NCI-H774 (cell line): ENCODE measurements at places on chromosomes 5 and 9.

GRCh38 chr9:19924080-19924479 lies 135.2 kb upstream of the SLC24A2 start:
- DNase-seq, result no peak

- no peak for DNase-seq
Observed at GRCh38 chr9:70045452-70045851, 1.8 kb downstream of the MAMDC2 start.

DNA sequence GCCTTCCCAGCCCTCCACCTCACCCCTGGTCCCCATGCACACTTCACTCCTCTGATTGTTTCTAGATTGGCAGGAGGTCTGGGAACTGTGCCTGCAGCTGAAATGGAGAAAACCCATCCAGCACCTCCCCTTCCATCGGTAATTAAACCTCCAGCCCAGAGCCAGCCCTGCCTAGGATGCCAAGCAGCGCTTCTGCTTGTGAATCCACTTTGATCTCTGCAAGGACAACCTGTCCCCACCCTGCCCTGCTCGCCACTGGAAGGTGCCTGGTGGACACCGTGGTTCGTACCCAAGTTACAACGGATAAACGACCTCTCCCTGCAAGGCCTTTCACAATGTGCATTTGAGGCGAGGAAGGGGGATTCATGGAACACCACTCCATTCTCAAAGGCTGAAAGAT lies 50.6 kb downstream of the IRX2 start:
- no peak for DNase-seq

GRCh38 chr5:111116550-111116949 lies 24.4 kb downstream of the WDR36 start:
- DNase-seq, result no peak

- DNase-seq, result no peak
Observed at GRCh38 chr9:83220730-83221129, 157.8 kb upstream of the RASEF start.

- no peak for DNase-seq
Observed at GRCh38 chr5:81575924-81576323, 175.0 kb downstream of the SSBP2 start.

- no peak for DNase-seq
Observed at GRCh38 chr5:157546456-157547100, 29.0 kb downstream of the ADAM19 start.

DNA sequence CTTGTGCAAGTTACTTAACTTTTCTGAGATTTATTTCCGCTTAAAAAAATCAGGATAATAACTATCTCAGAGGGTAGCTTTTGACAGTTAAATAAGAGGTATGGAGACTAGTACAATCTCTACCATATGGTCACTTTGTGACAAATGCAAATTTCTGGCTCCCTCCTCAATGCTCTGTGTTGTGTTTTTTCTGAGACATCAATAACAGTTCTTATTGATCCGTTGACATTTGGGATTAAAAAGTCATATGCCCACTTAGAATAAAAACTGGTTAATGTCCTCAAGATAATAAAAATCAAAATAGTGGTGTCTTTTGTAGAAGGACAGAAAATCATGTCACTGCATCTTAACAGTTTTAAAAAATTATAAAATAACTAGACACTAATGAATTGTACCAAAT lies 24.7 kb upstream of the LNPEP start:
- DNase-seq, result no peak

DNA sequence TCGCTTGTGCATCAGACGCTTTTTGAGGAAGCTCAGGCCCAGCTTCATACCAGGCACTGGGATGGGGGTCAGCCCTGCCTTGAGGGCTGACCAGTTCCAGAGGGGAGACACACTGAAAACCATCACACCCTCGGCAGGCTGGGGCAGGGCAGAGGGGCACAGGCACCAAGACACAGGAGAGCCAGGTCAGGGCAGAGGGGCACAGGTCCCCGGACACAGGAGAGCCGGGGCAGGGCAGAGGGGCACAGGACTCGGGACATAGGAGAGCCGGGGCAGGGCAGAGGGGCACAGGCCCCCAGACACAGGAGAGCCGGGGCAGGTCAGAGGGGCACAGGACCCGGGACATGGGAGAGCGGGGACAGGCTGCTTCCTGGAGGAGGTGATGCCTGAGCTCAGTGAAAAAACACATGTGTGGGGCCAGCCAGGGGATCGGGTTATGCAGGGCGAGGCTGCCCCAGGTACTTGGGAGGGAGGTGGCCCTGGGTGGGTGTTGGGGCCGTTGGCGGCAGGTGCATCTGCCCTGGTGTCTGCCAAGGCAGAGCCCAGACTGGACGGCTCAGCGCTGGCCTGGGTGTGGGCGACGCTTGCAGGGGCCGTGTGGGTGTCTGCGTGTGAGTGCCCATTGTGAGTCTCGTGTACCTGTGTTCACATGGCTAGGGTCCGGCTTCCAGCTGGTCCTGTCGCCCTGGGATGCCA lies 15.1 kb upstream of the SLC2A6 start:
- DNase-seq, result no peak

- peak; percentile 60 for DNase-seq
Observed at GRCh38 chr5:3187771-3188425, 407.7 kb upstream of the IRX1 start.

DNA sequence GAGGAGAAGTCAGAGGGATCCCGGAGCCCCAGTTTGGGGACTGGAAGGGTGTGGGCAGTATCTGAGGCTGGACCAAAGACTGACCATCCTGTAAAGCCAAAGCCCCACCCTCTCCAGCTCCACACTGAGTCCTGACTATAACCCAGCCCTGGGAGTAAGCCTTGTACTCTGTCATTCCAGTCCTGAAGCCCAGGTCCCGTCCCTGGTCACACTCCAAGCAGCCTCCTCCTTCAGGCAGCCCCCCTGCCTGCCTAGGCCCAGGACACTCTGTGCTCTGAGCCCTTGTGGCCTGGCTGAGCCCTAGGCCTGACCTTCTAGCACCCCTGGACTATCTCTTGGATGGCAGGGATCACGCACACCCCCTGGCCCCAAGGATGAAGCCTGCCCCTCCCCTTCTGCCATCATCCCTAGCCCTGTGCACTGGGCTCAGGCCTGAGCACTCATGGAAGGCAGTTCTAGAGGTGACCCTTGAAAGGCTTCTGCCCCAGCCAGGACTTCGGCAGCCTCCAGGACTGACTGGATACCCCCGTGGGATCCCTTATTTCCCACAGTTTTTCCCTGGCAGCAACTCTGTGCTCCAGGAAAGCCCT lies 28.0 kb upstream of the ENHO start:
- no peak for DNase-seq

DNA sequence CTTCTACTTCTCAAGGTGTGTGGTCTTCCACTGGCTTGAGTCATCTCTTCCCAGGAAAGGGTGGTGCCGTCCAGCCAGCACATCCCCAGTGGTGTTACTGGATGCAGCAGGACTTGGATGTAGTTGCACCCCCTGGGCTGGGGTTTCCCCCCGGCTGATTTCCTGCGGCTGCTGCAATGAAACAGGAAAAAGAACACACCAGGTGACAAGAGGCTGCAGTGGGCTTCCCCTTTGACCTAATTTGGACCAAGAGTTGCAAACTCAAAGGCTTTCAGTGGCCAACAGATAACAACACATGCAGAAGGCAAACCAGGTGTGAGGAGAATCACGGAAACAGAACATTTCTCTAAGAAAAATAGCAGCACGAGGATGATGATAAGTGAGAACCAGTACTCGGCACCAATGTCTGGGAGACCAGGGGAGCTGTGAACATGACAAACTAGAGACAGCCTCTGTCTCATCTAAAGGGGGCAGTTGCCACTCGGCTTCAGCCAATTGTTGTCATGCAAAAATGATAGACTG lies 83.7 kb downstream of the PDE6A start:
- no peak for DNase-seq

- no peak for DNase-seq
Observed at GRCh38 chr9:129889941-129890717, 54.9 kb downstream of the USP20 start.

DNA sequence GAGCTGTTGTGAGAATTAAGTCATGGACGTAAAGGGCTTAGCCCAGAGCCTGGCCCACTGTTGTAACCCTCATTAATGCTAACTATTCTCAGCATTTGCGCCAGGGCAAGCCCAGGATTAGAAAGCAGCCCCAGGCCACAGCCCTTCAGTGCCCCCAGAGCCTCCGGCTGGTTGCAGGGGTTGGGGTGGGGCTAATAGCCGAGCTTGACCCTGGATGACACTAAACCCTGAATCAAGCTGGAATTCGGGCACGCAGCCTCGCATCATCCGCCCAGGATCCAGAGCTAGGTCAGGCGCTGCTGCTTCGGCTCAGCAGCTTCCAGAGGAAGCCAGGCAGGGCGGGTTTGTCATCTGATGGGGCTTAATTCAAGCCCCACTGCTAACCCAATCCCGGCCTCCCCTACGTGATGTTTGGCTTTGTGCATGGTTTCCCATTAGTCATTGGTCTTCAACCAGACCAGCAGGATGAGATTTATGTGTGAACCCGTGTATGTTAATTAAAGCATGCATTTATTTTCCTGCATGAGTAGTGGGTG lies 1.2 kb upstream of the MEGF9 start:
- no peak for DNase-seq

GRCh38 chr5:176652136-176652535 lies 4.9 kb downstream of the TSPAN17 start:
- DNase-seq, result no peak

GRCh38 chr9:111804636-111805035 lies 9.9 kb upstream of the SHOC1 start:
- DNase-seq, result no peak

- DNase-seq, result no peak
Observed at GRCh38 chr5:61667525-61668218, 335.6 kb downstream of the ZSWIM6 start.

DNA sequence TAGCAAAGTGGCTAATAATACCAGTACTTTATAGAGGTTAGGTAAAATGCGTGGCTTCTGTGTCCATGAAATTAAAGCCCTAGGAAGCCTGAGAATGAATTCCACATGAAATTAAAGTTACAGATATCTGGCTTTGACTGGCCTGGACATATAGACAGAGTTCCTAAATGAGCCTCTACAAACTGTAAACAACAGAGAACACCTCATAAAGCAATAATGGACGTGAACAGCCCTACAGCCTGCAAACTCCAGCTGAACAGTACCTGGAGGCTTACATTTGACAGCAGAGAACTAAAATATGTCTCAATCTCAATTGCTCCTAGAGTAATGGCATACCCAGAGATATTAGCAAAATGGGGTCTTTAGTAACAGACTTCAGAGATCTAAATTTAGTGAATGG lies 28.7 kb downstream of the GOLPH3 start:
- no peak for DNase-seq

DNA sequence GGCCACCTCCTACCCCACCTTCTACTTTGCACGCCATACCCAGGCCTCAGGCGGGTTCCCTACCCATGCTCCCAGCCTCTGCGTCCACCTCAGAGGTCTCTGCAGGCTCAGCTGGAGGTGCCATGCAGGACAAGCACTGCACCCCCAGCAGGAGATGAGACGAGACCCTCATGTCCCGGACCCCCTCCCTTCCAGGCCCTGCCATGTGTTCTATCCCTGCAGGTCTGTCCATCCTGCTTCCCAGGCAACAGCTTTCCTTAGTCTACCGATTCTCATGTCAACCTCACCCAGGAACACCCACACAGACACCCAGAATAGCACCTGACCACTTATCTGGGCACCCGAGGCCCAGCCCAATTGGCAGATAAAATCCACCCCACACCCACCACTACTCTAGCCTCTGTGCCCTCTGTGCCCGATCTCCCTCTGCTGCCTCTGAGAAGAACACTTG lies 52.1 kb downstream of the SEMA4D start:
- no peak for DNase-seq

GRCh38 chr5:2129568-2130272 lies 247.0 kb upstream of the IRX4 start:
- DNase-seq, result no peak

DNA sequence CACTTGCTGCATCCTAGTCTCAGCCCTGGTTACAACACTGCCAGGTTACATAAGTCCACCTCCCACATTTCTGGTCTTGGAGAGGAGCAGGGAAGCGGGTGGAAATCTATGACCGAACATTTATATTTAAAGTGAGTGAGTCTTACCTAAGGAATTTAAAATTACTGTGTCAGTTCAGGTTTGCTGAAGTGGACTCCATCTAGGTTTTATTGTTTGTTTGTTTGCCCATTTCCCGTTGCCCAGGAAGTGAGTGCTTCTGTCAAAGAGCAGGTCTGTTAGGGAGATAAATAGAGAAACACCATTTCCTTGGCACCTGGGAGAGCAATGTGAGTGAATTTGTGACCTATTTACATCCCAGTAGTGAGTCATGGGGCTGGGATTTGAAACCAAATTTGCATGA lies 179.5 kb downstream of the KIF4B start:
- DNase-seq, result peak; percentile 69

GRCh38 chr9:103296189-103296588 lies 301.1 kb downstream of the CYLC2 start:
- no peak for DNase-seq

GRCh38 chr5:78495800-78496199 lies 135.4 kb downstream of the SCAMP1 start:
- DNase-seq, result no peak

GRCh38 chr5:74502479-74502950 lies 138.0 kb downstream of the ENC1 start:
- no peak for DNase-seq

DNA sequence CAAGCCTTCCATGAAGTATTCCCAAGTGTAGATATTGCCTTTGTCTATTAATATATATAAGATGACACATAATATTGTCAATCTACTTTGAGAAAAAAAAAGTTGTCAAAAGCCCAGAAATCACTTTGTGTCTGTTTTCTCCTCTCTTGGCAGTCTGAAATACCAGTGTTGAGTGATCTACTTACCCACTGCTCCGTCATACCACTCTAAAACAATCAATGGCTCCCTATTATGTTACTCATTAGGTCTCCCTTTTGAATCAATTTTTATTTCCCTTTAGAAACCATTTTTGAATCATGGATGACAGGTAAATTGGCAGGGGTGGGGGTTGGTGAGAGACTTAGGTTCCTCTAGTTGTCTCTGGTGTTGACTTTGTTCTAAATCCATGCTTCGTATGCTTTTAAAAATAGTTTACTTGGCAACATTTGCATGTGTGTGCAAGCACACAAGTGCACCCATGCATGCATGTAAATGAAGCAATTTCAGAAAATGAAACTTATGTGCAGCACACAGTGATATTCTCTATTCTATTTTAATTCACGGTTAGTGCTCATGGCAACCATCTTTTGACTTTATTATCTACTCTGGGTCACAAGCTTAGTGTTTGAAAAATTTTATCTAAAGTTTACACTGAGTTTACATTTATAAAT lies 378.9 kb downstream of the RAB3C start:
- no peak for DNase-seq

DNA sequence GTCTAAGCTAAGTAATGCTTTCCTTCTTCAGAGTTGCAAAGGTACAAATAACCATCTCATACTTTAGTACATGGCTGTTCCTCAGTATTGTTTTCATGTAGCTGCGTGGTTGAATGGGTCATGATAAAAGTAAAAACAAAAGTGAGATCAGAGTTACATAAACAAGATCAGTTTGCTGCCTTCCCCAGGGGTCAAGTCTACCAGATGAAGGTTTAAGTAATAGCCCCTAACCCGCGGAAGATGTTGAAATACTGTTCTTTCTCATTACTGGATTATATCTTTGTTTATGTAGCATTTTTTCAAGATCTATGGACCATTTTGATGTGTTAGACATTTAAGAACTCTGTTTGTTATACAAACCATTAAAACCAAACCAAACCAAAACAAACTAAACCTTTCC lies 34.1 kb upstream of the ARRDC3 start:
- no peak for DNase-seq
